Lung microvascular endothelial cell (primary cell): ENCODE measurements at places on chromosomes 6 and 20. TPM values are rescaled to one million over a fixed set of nuclear protein-coding genes. Genes with fewer than 3 reads are reported as not detected.

EPB41L2 gene
- 78.5 and 130 TPM in 2 replicates for total RNA-seq

UST gene
- total RNA-seq = under 0.01 TPM in 2 replicates

CD40 gene
- total RNA-seq = 2.2 and 18.1 TPM in 2 replicates

NHLRC1 gene
- total RNA-seq = 0.65 and 0.99 TPM in 2 replicates

DNA sequence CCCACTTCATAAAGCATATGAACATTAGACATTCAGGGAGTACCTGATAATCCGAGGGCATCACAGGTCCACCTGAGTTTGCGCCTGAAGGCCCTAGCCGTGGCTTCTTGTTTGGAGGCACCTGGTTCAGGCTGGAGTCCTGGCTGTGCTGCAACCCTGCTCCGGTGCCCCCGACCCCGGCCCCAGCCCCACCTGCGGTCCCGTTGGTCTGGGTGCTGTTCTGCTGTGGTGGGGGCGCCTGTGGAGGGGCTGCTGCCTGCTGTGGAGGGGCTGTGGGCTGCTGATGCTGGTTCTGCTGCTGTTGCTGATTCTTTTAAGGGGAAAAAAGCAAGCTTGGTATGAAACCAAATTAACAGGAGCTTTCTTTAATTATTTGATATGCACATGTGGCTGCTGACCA is 144.6 kb upstream of the SLC22A16 start:
- no peak for DNase-seq

GRCh38 chr6:90127595-90127994 is 169.0 kb downstream of the BACH2 start:
- no peak for DNase-seq

DNA sequence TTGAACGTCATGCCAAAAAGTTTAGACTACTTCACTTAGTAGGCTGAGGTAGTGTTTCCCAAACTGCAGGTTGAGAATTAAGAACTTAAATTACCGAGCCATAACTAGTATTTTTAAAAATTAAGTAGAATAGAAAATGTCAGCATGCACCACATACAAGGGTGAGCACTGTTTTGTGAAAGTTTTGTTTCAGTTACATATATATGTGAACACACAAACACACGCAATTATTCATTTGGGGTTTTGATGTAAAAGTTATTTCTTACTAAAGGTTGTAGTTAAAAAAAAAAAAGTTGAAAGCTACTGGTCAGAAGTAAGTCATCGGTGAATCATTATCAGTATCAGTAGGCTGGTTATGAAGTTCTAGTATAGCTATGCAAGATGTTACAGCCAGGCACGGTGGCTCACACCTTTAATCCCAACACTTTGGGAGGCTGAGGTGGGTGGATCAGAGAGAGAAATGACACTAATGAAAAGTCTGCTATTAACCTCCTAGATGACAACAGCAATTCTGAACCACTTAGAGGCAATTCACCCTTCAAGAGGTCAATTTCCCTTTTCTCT is 24.1 kb downstream of the FASTKD5 start:
- no peak for DNase-seq

- no peak for DNase-seq
Observed at GRCh38 chr6:25743868-25744267, 10.7 kb upstream of the SLC17A4 start.

- DNase-seq = no peak
Observed at GRCh38 chr6:66159937-66160336, 452.9 kb upstream of the EYS start.

- DNase-seq = no peak
Observed at GRCh38 chr6:118815495-118815894, 78.5 kb upstream of the ASF1A start.

- no peak for DNase-seq
Observed at GRCh38 chr6:155228546-155229166, 35.2 kb upstream of the CLDN20 start.

GRCh38 chr6:45438151-45438550 is 60.4 kb upstream of the SUPT3H start:
- DNase-seq = no peak

GRCh38 chr6:131398176-131398575 is 174.8 kb upstream of the ARG1 start:
- DNase-seq = no peak

DNA sequence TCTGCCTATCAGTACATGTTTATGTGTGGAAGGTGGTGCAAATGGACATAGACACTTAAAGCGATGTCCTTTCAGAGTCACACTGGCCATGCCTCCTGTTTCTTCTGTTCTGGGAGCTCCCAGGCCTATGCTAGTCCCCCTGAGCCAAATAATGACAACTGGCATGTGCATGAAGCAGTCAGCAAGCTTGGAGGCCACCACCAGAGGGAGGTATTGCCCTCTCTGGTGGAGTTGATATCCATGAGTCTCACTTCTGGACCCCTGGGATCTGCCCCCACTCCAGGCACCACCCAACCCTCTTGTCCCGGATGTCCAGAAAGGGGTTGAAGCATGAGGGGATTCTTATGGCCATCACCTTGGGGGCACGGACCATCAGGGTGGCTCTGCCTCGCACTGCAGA is 172.2 kb downstream of the AIG1 start:
- DNase-seq = peak; percentile 40

- DNase-seq = peak; percentile 11
Observed at GRCh38 chr20:40883097-40883496, 145.5 kb upstream of the TOP1 start.
